ENCODE measurements at places on chromosomes 6 and 20.

DNA sequence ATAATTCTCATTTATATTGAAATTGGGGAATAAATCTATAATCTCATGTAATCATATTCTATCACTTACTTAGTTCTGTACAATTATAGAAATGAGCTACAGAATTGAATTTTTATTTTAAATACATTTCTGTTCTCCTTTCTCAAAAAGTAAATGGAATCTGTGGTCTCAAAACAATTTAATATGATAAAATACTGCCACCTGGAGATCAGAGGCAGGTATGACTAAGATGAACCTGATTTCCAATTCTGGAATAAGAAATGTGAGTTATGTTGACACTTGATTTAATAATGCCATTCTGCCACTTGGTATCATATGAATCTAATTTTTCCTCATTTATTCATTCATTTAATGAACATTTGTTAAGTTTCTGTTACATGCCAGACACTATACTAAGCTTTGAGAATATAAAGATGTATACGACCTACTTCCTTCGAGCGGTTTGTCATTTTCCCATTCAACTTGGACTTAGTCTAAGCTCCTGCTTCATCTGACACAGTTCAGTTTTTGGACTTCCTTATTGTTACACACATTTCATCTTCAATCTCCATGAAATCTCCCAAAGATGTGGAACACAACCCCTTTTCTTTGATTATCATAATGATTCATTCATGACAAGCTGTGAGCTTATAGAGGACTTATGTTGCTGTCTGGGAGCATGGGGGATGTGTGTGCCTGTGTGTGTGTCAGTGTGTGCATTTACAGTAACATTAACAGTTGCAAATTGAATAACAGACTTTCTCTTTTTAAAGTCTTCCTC lies 7.5 kb upstream of the CCDC28A start:
- peak; percentile 49 for DNase-seq

DNA sequence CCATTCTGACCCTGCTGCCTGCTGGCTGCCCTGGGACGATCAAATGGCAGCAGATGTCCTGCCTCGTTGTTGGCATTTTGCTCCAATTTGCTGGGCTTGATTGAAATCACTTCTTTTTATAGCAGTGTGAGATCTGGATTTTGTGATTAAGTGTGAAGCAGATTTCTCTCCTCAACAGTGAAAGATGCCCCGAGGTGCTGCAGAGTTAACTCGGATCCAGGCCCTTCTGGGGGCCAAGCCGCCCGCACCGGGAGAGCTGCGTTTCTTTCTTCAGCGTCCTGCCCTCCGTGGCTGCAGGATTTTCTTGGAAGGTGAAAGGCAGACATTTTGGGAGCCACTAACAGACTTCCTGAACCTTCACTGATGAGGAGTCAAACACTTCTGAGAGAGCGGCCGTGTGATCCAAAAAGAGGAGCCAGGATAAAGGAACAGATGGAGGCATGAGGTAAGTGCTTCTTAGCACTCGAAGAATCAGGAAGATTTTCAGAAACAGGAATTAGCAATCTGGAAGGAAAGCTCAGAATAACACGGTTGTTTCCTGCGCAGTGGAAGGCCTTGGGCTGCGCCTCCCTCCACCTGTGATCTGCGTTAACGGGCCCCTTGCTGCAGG lies 139.5 kb upstream of the AFDN start:
- no peak for DNase-seq

DNA sequence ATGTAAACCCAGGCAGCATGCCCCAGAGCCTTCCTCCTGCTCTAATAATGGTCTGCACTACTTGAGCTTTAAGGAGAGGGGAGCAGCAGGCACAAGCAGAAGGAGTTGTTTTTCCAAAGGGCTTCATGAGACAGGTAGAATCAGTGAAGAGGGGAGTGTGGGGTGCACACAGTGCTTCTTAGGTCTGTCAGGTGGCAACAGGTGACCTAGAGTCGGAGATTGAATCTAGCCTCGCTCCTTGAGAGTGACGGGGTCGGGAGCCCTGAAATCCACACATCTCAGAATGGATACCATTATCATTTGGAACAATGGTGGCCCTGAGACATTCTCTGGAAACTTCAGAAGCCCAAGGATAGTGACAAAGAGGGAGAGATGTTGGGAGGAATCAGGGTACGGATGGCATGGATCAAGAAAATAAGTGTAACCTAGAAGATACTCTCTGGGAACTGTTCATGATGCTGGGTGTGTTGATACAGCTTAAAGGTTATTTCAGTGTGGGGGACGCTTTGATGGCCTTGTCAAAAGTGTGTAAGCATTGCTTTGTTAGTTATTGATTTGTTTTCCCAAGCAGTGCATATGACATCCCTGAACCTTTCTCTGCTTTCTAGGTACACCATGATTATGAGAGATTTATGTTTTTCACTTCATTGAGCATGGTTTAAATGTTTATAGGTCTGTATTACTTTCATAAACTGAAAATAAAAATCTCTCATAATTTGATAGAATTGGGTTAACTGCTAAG lies 77.8 kb upstream of the L3MBTL3 start:
- no peak for DNase-seq

- no peak for DNase-seq
These were observed 57.6 kb downstream of the PSMG4 start for GRCh38 chr6:3316331-3316730.

DNA sequence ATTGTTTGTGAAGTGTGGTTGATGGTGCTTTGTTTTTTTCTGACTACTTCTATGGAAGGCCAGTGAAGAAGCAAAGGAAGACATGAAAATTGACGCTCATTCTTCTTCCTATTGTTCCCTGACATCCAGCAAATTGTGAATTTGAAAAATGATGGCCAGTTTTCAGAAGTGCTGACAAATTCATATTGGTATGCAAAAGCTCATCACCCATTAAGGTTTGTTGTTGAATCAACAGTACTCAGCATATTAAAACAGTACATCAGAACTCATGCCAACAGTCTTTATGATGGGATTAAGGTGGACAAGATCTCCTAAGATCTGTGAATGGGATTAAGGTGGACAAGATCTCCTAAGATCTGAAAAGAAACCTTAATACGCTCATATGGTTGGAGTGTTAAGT lies 1.0 kb upstream of the MTG2 start:
- DNase-seq, result no peak

DNA sequence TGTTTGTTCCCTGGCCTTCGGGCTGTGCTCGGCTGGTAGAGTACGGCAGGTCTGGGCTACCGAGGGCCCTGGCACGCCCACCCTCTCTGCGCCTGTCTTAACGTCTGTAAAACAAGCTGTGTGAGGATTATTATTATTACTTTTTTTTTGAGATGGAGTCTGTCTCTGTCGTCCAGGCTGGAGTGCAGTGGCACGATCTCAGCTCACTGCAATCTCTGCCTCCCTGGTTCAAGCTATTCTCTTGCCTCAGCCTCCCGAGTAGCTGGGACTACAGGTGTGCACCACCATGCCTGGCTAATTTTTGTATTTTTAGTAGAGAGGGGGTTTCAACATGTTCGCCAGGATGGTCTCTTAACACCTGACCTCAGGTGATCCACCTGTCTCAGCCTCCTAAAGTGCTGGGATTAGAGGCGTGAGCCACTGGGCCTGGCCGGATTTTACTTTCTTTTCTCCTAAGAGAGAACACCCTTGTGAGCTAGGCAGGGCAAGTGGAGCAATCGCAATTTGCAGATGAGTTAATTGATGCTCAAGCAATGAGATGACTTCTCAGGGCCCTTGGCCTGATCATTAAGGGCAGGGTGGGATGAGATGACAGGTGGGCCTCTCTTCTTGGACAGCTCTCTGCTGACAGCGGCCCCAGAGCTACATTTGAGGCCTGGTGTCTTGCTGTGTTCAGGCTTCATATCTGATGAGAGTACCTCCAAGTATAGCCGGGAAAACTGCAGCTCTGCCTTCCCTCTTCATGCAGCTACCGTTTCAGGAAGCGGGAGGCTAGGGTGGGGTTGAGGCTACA lies 859 bp upstream of the SMIM29 start:
- no peak for DNase-seq

GRCh38 chr6:15546591-15546990 lies 116.2 kb downstream of the DTNBP1 start:
- DNase-seq, result no peak

DNA sequence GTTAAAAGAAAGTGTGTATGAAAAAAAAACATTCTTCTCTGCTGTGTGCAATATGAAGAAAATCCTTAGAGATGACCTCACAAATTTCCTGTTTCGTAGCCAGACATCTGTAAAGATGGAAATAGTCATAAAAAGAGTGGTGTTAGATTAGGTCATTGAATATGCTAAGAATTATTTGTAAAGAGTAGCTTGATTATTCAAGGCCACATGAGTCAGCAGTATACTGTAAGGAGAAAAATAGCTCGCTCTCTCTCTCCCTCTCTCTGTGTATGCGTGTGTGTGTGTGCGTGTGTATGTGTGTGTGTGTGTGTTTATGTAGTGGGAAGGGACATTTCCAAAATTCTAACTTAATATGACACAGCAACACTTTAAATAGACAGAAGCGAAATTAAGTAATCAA lies 78.8 kb downstream of the PTCHD4 start:
- DNase-seq, result no peak

- DNase-seq, result no peak
These were observed 5.8 kb upstream of the MCM9 start for GRCh38 chr6:118940770-118941169.

GRCh38 chr6:48067148-48067712 lies 43.8 kb downstream of the PTCHD4 start:
- DNase-seq, result no peak

DNA sequence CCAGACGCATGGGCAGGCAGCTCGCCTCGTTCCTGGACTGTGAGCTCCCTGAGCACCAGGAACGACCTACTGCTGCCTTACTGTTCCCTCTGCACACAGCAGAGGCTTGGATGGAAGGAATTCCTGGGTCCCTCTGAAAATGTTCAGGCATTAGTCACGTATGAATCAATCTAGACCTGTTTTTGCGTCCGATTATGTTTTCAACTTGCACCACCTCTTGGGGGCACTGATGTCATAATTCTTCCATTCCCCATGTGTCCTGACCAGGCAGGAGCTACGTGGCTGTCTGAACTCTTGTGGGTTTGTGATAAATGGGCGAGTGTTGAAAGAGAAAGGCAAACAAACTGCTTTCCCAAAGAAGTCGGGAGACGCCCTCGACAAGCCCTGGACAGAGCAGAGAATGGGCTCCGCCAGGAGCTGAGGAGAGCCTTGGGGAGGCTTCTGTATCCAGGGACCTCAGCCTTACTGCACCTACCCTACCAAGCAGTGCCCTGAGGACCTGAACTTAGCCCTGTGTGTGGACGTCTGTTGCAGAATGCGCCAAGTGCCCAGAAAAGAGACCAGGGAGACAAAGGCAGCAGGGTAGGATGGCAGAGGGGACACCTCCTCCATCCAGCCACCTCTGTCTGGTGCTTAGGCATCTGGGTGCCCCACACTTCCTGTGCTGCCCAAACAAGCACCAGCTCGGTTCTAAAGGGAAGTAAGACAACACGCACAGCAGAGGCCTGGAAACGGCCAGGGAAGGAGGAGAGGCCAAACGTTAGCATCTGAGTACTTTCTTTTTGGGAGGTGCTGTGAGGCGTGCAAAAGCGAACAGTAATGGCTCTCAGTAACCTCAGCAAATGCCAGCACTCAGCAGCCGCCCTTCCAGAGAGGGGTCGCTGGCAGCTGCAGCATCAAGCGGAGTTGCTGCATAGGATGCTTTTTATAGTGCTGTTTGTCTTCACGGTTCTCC lies 124.2 kb downstream of the LY86 start:
- DNase-seq, result peak; percentile 76

- no peak for DNase-seq
These were observed 66.9 kb upstream of the FABP7 start for GRCh38 chr6:122712448-122713137.

GRCh38 chr6:51929934-51930574 lies 157.4 kb downstream of the PKHD1 start:
- no peak for DNase-seq

DNA sequence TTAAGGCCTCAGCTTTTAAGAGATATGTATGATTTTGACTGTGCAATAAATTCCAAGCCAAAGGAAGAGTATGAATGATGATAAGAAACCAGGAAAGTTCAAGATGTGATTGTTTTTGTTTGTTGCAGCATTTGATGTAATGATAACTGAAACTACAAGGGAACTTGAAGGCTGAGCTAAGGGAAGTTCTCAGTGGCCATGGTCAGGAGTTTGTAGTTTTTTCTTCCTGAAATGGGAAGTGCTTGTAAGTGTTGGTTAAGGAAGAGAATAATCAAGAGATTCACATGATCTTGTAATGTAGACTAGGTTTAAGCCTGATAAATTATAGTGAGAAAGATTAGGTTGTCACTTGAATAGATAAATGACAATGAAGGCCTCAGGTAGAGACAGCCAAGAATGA lies 53.4 kb downstream of the PTCHD4 start:
- DNase-seq, result no peak

DNA sequence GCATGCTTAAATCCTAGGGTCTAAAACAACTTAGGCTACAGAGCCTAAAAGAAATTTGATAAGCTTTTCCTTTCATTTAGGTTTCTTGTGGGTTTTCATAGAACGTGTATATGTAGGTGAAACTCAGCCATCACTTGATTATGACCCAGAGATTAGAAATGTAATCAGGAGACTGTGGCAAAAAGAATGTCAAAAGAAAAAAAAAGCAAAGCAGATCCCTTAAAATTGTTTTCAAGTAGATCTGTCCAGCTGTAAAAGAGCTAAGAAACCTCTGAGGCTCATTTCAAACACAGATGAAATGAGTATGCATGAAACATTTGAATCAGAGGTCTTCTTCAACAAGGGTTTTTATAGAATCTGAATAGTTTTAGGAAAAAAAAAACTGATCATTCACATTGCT lies 341.3 kb upstream of the PRDM1 start:
- no peak for DNase-seq

DNA sequence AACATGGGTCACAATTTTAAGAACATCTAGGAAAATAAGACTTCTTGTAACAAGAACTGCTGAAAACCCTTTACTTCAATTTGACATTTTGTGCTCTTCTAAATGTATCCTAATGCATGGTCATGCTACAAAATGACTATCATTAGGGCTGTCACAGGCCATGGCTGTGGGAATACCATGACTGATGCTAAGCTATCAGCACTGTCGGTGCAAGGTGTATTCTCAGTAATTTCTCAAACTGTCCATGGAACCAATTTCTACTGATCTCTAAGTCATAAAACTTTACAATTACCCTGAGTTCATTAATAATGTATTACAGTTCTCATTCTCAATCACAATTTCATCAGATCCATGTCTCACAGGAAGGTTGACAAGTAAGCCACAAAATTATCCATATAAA lies 625.3 kb downstream of the EYS start:
- no peak for DNase-seq

Measured in hepatocyte (in vitro differentiated cells).